ENCODE measurements at places on chromosomes 1 and 21.

DNA sequence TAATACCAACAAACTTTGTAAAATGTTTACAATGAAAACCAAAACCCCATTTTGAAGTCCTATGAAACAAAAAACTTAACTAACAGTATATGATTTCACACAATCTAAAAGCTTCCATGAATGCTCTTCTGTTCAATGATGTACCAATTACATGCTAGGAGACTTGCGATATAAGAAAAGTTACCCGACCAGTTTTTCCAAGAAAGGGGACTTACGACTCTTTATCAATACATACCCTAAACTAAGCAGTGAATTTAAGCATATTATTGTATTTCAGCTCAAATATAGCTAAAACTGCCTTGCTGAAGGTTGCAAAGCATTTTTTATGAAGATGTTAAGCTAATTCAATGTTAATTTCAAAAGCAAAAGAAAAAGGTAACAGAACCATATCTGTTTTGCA is 15.6 kb downstream of the SSX2IP start:
- no peak for DNase-seq

GRCh38 chr1:202189001-202189790 is 4.4 kb upstream of the LGR6 start:
- DNase-seq: no peak

DNA sequence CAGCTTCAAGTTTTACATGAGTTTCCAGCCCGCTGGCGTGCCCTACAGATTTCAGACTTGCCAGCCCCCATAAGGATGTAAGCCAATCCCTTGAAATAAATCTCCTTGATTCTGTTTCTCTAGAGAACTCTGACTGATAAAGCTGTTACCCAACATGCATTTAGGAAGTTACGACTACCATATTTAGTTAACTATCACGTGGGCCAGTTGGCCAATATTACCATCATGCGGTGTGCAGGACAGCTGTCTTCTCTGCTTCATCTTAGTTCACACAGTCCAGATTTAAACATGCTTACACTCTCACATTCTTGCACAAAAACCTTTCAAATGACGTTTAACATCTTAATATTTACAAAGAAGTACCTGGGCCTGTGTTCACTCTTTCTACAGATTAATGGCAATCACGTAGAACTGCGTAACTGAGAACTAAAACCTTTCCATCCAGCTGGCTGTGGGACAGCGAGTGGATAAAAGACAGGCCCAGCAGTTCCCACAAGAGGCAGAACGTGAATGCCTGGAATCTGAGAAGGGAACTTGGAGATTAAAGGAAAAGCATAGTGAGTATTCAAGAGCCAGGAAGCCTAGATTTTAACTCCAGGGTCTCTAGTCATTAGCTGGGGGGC is 20.8 kb downstream of the FAM177B start:
- DNase-seq: no peak

DNA sequence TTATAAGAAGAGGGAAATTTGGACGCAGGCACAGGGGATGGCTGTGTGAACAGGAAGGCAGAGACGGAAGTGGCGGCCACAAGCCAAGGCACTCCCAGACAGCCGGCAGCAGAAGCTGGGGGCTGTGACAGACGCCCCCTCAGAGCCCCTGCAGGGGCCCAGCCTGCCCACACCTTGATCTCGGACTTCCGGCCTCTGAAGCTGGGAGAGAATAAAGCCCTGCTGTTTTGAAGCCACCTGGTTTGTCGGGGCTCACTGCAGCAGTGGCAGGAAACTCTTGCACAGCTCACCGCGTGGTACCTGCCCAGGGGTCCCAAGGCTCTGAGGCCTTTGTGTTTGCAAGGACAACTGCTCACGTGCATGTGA is 13.7 kb downstream of the MEGF6 start:
- no peak for DNase-seq

DNA sequence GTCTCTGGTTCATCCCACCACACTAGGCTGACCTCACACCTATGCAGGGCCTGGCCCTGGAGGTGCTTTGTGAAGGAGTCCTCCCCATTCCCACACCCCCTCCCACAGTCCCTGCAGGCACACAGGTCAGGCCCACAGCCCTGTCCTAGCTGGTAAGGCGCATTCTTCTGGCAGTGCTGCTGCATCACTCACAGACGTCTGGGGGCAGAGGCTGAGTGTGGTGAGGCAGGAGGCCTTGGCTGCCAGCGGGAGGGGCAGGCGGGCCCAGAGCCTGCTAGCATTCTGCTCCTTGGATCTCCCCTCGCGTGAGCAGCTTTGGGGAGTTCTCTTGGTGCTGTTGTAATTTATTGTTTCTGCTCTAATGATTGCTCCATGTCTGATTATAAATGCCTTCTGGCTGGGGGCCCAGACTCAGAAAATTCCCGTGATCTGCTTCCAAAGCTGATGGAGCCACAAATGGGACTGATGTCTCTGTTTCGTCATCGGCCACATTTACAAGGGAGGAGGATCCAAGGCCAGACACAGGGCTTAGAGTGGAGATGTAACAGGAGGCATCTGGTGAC is 62.9 kb downstream of the TRABD2B start:
- DNase-seq: no peak
